Subcutaneous adipose tissue (tissue), 4 donors: ENCODE measurements at places on chromosomes 3 and 15. TPM values are rescaled to one million over a fixed set of nuclear protein-coding genes. Genes with fewer than 3 reads are reported as not detected.

SERPINI1 gene
- total RNA-seq: 2.4 TPM

ADPRH gene
- 9.5 TPM for total RNA-seq

LSAMP gene
- 0.98 TPM for total RNA-seq

ACTC1 gene
- not detected for total RNA-seq

LAMB2 gene
- total RNA-seq: 611 TPM

GPR15 gene
- 1.3 TPM for total RNA-seq

CD80 gene
- 4.4 TPM for total RNA-seq

AQP9 gene
- total RNA-seq: 4.0 TPM

UBP1 gene
- total RNA-seq: 45.4 TPM

WWTR1 gene
- 66.5 TPM for total RNA-seq

PYGO1 gene
- total RNA-seq: 4.6 TPM

EFL1 gene
- total RNA-seq: 17.0 TPM

EDEM1 gene
- 48.4 TPM for total RNA-seq

MYRIP gene
- 5.7 TPM for total RNA-seq

DZIP3 gene
- 6.2 TPM for total RNA-seq
